ENCODE measurements at places on chromosomes 12 and 14.

GRCh38 chr12:24599736-24600135 lies 349.2 kb downstream of the BCAT1 start:
- no peak for DNase-seq

DNA sequence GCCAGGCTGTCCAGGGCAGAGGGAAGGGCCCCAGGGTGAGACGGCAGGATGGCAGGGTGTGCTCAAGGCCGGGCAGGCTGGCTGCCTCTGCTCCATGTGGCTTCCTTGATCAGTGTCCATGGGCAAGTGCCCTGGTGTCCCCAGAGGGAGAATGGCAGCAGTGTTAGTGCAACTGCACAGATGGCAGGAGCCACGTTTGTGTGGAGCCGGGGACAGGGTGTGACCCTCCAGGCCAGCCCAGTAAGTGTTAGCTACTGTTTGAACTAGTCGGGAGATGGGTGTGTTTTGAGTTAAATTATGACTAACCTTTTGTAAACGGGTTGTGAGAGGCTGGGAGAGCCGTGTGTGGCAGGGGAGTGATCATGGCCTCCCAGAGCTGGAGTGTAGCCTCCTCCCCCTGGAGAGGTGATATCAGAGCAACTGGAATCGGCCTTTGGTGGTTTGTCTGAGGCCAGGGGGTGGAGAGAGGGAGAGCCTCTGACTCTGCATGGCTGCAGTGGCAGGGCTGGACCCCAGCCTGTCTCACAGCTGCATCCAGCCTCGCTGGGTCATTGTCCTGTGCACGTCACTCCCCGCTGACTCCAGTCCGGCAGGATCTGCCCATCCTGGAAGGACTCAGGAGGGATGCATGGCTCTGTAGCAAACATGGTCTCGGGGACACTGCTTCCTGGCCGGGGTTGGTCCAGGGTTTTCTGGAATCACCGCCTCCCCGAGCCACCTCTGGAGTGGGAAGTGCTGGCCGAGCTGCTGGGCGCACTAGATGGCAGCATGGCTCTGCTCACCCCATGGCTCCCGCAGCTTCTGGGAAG lies 27.8 kb downstream of the AACS start:
- no peak for DNase-seq

- no peak for DNase-seq
These were observed 183.6 kb upstream of the PZP start for GRCh38 chr12:9391815-9392214.

DNA sequence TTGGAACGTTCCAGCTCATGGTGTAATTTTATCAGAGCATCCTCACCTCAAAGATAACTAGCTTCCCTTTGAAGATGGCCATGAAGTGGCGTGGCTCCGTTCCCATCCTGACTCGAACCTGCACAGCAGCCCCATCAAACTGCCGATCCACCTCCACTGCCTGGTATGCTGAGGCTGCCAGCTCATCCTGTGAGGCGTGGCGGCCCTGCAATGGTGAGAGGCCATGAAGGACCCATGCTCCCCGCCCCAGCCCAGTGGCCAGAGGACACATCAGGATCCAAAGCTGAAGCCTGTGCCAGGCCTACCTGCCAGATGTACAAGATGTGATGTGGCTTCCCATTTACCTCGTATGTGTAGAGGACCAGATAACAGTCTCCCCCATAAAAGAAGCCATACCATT lies 11.2 kb downstream of the AVIL start:
- DNase-seq, result no peak

DNA sequence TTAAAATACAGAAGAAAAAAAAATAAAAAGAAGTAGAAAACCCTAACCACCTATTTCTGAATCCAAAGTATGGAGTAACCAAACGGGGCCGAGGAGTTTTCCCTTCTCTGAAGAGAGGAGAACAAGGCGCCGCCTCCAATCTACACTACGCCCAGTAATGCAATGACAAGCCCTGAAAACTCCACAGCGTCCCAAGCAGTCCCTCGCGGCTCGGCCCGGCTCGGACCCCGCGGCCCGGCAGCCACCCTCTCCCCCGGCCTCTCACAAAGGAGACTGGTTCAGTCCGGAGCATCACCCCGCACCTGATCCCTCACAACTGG lies 371 bp downstream of the CHD8 start:
- DNase-seq, result no peak

- no peak for DNase-seq
These were observed 106.3 kb upstream of the FKBP4 start for GRCh38 chr12:2688381-2688931.

GRCh38 chr12:39176356-39176755 lies 266.6 kb downstream of the KIF21A start:
- DNase-seq, result no peak

GRCh38 chr12:20549108-20549719 lies 145.9 kb upstream of the SLCO1C1 start:
- no peak for DNase-seq
